ENCODE measurements at places on chromosomes 2 and 18. TPM values are rescaled to one million over a fixed set of nuclear protein-coding genes. Genes with fewer than 3 reads are reported as not detected.

DNA sequence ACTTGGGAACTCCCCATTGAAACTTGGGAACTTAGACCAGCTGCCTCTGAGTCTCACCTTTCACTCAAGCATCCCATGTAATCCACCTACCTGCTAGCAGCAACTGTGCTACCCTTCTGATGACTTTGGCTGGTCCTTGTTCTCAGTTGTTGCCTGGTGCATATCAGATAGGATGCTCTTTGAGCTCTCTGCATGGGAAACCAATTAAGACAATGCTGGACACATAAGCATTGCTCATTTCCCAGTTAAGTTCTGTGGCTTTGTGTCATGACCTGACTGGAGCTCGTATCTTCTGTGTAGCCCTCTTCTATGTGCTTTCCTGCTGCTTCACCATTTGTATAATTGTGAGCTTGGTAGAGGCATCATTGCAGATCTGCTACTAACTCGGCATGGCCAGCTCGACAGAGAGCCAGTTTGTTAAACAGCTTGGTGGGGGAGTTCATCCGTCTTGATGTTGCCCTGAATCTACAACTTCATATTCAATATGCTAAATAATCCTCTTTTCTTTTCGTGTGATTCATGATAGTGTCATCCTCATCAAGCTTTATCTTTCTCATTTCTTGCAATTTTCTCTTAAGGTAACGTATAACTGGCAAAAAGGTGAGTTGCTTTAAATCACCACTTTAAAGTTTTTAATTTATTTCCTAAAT lies 447.5 kb upstream of the SLC14A2 start:
- DNase-seq, result peak; percentile 93

Gene CAB39
- 87.8 TPM for total RNA-seq

DNA sequence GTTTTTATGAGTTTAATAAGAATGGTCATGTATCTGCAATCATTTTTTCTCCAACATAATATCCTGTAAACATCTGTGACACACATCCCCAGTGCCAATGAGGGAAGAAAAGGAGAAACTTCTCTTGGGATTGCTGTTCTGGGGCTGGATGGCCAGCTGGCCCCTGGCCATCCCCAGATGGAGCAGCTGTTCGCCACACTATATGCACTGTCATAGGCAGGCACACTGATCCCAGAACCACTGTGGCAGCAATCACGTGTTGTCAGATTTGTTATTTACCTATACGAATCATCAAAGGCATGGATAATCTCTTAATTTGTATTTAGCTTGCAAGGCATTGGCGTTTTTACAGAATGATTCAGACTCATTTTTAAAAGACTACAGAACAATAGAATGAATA lies 167.6 kb upstream of the ACAA2 start:
- DNase-seq, result no peak

Gene LOXHD1
- total RNA-seq, result not detected

DNA sequence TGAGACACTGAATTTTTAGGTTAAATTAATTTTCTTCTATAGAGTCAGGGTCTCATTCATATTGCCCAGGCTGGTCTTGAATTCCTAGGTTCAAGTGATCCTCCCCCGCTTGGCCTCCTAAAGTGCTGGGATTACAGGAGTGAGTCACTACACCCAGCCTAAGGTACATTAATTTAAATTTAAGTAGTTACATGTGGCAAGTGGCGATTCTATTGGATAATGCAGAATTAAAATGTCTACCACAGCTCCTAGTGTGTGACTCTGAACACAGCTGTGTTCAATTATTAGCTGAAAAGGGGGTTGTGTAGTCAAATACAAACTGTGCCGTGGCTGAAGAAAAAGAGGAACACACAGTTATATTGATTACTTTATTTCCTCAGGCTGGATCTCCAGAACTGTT lies 2.2 kb upstream of the CAD start:
- peak; percentile 5 for DNase-seq

DNA sequence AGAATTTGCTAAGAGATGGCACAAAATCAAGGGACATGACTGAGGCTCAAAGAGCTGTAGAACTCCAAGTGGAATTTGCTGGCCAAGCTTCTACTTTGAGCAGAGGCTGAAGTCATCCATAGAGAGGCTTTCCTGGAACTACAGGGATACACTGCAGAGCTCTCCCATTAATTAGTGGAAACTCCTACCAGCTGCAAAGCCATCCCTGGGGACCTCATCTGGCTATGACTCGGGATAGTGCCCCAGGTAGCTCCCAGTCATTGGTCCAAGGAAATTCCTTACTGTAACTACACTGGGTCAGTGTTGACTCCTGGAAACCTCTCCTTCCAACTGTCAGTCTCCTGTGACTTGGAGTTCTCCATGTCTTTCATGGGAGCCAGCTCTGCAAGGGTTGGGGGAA lies 10.5 kb upstream of the GALM start:
- no peak for DNase-seq

GRCh38 chr2:240579071-240579762 lies 7.3 kb upstream of the CAPN10 start:
- no peak for DNase-seq

Gene ABCB11
- total RNA-seq, result not detected

GRCh38 chr2:234189230-234189629 lies 138.7 kb downstream of the SPP2 start:
- no peak for DNase-seq

DNA sequence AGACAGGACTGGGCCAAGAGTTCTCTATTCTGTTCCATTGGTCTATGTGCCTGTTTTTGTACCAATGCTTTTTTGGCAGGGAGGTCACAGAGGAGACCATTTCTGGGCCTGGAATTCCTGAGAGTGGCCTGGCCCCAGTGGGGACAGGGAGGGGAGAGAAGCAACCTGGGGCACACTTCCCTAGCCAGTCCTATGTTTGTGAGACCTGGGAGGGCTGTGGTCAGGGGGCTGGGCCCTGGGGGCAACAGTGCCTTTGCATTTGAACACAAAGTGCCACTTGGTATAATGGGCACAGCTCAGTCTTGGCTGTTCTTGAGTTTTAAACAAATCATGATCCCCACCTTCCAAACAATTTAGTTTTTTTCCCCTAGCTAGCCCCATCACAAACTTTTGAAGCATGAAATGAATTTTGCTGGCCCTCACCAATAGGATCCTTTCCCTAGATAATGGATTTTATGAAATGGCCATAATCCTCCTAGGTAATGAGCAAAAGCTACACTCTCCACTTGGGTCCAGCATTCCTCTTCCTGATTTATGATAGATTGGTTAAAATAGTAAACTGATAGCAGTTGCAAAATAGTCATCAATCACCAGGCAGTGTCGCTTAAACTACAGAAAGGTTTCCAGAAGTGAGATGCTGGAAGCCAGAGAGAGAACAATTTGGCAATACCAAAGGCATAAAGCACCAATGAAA lies 133.5 kb downstream of the GLI2 start:
- no peak for DNase-seq

Gene CD8A
- total RNA-seq, result not detected

GRCh38 chr2:83378921-83379320 lies 1080.2 kb downstream of the SUCLG1 start:
- no peak for DNase-seq

- no peak for DNase-seq
These were observed 15.1 kb downstream of the AAK1 start for GRCh38 chr2:69628325-69629021.

- DNase-seq, result no peak
These were observed 7.1 kb upstream of the NPPC start for GRCh38 chr2:231932985-231933915.

DNA sequence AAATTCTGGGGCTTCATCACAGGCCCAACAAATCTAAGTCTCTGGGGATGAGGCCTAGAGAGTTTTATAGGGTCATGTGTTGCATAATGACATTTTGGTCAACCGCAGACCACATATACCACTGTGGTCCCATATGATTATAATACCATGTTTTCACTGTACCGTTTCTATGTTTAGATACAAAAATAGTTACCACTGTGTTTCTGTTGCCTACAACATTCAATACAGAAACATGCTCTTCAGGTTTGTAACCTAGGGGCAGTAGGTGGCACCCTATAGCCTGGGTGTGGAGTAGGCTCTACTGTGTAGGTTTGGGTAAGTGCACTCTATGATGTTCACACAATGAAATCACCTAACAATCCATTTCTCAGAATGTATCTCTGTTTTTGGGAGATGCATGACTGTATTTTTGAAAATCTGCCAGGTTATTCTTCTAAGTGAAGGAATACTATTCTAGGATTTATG lies 485.2 kb downstream of the PTPRM start:
- peak; percentile 59 for DNase-seq

GRCh38 chr18:77373730-77374445 lies 124.2 kb downstream of the GALR1 start:
- DNase-seq, result no peak

DNA sequence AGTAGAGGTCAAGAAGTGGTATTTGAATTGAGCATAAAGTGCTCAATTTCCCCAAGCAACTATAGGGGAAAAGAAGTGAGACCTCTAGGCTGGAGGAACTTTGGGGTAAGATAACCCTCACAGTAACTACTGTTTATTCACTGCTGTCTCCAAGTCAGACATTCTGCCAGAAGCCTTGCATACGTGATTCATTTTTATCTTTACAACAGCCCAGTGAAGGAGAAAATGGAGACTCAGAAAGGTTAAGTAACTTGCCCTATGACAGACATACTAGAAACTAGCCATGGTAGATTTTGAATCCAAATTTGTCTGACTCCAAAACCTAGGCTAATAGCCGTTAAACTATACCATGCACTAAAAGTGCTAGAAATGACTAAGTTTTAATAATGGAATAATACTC lies 28.4 kb downstream of the DNAJC10 start:
- no peak for DNase-seq

GRCh38 chr2:96138179-96139145 lies at the start of gene ASTL:
TSS of gene ASTL (minus strand) at chr2:96138502. CDS start at chr2:96138436, 66 bp downstream.
- DNase-seq, result no peak

Gene LONRF2
- total RNA-seq, result 0.84 TPM

Gene ACMSD
- total RNA-seq, result not detected

DNA sequence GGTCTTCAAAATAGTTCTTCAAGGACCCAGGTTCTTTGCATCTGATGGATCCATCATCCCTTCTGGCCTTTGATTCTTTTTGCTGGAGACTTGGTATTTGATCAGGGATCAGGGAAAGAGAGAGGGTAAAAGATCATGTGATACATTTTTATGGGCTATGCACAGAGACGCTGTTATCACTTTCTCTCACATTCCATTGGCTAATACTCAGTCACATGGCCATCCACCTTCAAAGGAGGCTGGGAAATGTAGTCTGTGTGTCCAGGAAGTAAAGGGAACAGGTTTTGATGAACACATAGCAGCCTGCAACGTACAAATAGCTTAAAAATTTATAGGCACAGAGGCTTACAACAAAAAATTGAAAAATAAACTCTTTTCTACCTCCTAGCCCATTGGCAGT lies 629.6 kb upstream of the FANCL start:
- no peak for DNase-seq

Gene TSPYL6
- not detected for total RNA-seq

DNA sequence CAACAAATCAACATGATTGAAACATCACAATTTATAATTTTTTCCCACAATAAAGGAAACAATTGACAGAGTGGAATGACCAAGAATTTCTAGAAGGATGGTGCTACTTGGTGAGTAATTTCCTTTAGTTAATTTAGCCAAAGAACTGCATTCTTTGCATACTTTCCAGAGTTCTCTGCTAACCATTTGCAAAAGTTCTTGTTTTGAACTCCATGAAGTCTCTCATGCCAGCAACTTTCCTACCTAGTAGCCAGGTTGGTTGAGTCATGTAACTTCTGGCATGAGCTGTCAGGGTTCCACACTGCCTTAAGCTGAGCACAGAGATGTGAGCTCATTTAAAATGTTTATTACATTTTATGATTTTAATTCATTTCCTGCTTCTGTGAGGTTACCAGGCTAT lies 539.6 kb downstream of the PID1 start:
- peak; percentile 83 for DNase-seq

Gene MYCN
- not detected for total RNA-seq

DNA sequence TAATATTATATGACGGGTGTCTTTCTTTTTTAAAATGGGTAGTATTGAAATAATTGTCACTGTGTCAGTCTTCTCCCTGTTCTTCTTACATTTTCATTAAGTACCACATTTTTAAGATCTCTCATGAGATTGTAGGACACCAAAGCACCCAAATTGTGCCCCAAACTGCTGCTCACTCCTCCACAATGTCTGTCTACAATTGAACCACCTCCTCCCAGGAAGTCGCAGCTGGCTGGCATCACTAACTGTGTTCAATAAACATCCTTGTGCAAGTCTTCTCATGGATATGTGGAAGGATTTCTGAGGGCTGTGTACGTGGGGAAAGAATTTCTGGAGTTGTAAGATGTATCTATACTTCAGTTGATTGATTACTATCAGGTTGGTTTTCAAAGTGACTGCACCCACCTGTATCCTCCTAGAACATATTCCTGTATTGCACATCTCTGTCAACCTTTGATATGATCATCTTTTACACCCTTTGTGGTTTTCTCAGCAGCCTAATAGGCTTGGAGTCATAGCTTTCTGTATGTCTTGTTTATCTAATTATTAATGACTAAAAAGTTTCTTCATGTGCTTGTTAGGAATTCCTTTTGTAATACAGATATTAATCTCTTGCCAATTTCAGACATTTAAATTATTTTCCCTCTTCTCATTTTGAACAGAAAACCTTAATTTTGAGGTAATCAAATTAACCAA lies 774.9 kb downstream of the RNF144A start:
- DNase-seq, result no peak

DNA sequence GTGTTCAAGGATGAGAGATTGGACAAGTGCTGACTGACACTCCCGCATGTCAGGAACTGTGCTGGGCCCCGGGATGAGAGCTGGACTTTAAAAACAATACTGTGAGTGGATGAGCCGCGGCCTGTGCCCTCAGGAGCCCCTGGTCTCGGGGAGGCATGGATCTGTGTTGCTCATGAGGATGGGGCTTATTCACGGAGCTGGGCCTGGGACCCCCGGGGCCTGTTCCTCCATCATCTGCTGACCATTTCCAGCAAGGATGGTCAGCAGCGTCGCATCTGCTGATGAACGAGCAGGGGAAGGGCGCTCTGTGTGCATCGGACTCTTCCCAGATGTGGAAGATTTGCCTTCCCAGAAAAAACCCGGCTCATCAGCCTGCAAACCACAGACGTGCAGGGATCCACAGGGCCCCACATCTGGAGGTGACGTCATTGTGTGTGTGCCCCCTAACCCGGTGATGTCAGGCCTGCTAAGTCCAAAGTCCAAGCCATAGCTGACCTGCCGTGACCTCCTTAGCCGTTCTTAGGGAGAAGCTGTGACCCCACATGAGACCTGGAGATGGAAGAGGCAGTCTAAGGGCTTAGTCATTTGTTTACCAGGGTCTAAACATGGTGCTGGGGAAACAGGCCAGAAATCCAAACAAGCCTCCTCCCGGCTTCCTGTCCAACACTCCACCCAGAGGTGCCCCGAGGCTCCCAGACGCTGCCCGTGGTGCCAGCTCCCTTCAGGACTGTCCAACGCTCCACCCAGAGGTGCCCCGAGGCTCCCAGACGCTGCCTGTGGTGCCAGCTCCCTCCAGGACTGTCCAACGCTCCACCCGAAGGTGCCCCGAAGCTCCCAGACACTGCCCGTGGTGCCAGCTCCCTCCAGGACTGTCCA lies 143.9 kb downstream of the PXDN start:
- peak; percentile 95 for DNase-seq

Gene PLEKHA3
- 6.5 TPM for total RNA-seq

Gene SLC23A3
- not detected for total RNA-seq
